Stomach (tissue), 19 donors: ENCODE measurements at places on chromosomes 1 and 21.
A peak's percentile ranks its signal among the peaks of the same experiment; 100 is the strongest.

GRCh38 chr1:167501515-167502191 is 16.7 kb downstream of the CD247 start:
- DNase-seq: no peak

DNA sequence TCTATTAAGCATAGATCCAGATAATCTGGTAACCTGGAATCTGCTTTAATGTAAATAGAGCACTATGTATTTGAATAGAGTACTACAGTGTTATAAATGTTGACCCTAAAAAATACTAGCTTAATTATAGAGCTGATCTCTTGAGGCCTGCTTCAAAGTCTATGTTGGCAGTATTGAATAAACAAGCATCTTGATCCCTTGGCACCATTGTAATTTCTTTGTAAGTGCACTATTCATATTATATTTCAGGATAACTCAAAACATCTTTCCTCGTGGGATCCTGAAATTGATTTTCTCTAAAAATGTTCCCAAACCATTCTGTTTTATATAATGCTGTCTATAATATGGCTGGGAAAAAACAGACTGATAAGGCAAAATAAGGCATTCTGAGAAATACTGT is 10.8 kb downstream of the CTTNBP2NL start:
- DNase-seq: no peak

- peak; percentile 70 for DNase-seq
These were observed 36.3 kb downstream of the DMAP1 start for GRCh38 chr1:44249543-44249942.

GRCh38 chr21:17738176-17738953 is 80.8 kb downstream of the C21orf91 start:
- peak; percentile 51 for DNase-seq

DNA sequence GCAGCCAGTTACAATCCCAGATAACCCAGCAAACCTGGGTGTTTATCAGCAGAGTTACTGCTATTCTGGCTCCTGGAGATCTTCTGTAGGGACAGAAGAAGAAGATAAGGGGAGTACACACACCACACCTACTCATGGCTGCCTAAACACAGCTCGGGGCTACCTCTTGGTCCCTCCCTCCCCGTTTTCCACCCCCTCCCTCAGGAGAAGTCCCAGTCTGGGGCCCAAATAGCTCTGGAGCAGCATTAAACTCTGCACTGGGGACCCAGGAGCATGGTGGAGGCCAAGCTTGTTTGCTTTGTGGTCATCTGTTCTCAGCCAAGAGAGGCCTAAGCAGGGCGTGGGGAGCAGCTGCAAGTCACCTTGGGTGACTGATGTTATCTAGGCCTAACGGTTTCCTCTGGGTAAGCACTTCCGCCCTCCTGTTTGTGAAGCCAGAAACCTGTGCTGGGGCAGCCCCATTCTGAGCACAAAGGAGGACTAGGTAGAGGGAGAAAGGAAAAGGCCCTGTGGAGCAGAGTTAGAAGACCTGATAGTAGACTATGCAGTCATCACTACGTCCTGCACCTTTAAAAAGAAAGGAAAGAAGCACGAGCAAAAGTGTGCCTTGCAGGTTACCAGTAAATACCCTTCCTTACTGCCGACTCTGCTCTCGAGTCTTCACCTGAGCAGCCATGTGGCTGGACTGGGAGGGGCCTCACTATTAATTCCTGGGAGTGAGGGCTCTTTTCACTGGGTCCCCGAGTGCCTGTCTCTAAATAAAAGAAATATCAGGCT is 2.0 kb upstream of the RCSD1 start:
- DNase-seq: peak; percentile 78

DNA sequence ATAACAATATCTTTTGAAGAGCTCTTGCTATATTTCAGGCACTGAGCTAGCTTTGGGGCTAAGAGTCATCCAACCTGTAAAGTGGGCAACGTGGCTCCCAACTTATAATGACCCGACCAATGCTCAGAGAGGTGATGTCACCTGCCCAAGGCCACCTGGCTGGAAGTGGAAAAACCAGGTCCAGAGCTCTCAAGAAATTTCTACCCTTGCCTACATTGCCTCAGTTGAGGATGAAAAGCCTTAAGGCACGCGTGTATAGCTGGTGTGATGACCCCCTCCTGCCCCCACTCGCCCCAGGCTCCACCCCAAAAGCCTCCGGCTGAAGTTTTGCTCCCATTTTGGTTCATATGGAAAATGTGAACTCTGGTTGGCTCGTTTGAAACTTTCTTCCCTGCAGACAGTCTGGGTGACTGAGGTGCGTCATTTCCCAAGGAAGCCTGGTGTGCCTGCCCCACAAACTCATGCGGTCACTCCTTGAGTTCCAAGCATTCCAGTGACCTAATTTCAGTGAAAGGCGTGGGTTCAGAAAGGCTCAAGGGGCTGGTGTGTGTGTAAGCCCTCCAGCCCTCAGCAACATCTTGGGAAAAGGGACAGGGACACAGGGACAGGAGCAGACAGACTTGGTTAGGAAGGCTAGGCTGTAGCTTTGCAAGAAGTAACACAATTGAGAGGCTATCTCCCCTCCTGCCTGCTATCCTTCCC is 20.5 kb downstream of the HTR1D start:
- no peak for DNase-seq

DNA sequence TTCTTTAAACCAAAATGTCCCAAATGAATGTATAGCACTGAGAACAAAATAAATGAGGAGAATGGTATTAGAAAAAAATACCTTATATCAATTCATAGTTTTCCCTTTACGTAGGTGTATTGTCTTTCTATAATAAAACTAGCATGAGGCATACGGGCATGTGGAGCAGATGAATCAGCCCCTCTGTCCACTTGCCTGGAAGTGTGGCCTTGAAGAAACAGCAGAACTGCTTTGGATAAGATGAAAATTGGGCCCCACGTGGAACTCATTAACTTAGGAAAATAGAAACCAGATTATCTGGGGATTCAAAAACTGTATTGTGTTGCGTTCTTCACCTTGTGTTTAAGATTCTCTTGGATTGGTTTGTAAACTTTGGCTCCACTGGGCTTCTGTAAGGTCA is 356.8 kb upstream of the B3GALT2 start:
- no peak for DNase-seq

DNA sequence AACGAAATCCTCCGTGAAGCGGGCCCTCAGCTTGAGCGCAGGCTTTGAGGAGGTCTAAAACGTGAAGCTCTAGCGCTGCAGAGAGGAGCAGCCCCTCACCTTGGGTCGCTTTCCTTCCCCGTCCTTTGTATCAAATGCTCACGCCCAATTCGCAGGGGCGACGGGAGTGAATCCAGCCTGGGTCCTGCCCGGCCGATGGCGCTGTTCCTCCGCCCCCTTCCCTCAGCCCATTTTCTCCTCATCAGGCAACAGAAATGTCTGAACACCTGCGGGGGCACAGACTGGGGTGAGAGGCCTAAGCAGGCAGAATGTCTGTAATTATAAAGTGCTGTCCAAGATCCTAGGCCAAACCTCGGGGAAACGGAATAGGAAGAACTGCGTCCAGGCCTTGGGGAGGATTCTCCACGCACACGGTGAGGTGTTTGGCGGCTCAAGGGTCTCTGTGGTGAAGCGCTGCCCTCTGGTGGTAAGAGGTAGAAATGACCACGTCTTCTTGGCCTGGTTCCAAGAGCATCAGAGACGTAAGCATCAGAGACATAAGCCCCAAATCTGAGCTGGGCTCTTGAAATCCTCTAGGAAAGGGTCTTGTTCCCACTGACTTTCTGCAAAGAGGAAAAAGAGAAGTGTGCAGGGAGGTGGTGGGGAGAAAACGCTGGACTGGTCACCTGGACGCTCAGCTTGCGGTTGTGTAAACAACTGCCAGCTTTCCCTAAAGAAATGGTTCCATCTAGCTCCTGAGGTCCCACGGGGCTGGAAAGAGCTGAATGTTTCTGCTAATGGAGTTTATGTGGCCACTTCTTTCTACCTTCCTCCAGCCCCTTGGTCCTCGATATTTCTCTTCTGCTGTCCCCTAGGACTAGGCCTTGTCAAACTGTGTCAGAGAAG is 92.1 kb upstream of the CD53 start:
- peak; percentile 85 for DNase-seq

DNA sequence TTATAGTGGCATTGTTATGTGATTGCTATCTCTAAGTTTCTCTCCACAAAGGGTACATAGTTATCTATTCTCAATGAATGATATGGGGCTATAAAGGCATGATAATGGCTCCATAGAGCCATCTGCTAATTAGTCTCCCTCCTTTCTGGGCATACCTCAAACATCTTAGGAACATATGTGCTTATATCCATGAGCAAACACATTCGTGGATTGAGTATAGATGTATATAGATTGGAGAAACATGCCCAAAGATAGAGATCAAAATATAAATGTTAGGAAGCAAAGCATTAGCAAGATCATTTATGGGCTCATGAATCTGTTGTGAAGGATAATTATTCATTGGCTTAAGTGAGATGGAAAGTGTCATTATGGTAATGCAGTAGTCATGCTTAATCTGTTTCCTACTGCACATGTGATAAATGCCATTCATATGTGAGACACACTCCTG is 155.8 kb upstream of the UBE2U start:
- DNase-seq: no peak

DNA sequence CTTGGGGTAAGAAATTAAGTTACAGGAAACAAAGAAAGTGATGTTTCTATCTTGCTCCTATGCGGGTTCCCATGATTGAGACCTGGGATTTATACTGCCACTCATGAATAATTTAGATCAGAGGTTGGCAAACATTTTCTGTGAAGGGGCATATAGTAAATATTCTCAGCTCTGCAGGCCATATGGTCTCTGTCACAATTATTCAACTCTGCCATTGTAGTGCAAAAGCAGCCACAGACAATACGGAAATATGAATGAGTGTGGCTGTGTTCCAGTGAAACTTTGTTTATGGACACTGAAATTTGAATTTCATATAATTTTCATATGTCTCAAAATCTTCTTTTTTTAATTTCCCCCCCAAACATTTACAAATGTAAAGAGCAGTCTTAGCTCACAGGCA is 127.2 kb downstream of the FOXD2 start:
- no peak for DNase-seq

DNA sequence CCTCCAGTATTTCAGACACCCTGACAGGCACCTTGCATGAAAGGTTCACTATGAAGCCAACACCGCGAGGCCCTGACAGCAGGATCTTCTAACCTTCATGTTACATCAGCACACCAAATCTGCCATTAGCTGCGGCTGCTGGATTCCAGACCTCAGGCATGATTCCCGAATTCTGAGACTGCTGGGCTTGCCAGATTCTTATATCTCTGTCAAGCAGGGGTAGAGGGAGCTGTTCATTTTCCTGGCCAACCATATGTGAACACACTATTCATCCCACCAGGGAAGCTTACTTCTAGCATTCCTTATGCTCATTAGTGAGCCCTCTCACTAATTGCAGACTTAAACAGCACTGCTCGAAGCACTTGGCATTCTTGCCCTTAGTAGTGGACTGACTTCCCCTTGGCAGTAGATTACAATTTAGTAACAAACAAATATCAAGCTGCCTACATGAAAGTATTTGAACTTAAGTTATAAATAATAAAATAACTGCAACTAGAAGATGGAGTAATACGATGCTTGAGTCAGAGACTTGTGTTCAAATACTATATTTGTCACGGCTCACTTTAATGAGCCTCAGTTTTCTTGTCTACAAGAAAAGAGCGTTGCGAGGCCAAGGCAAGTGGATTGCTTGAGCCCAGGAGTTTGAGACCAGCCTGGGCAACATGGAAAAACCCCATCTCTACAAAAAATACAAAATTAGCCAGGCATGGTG is 43.3 kb downstream of the NID1 start:
- DNase-seq: no peak

DNA sequence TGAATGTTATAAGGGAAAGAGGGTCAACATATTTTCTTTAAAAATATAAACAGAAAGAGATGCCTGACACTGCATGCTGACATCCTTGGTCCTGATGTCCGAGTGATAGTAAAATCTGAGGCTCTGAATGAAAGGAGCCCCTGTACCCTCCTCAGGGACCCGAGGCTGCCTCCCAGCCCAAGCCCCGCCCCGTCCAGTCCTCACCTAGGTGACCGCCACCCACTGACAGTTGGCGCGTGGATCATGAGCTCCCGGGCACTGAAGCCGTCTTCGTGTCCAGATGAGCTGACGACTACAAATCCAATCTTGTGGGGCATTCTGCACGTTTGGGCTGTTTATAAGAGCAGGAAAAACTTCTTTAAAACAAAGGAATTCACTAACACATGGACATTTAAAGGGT is 4.9 kb downstream of the CEP104 start:
- DNase-seq: no peak

GRCh38 chr1:109828756-109829505 is 65.2 kb upstream of the EPS8L3 start:
- DNase-seq: no peak

DNA sequence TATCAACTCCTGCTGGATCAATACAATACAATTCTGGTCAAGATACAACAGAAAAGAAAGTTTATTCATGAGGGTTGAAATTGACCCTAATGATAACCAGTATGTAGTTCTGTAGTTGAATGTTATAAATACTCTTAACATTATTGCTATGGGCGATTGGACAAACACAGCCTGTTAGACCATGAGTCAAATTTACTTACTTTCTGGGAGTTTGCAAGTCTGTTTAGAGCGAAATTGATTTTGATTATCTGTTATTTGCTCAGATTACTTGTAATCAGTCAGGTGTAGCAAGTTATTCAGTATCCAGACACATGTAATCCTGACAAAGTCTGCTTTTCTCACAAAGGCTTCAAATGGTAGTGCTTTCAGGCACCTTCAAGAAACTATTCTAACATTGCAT is 216.6 kb upstream of the B3GALT2 start:
- no peak for DNase-seq

- peak; percentile 2 for DNase-seq
These were observed 2.5 kb downstream of the COL6A2 start for GRCh38 chr21:46100426-46100825.

DNA sequence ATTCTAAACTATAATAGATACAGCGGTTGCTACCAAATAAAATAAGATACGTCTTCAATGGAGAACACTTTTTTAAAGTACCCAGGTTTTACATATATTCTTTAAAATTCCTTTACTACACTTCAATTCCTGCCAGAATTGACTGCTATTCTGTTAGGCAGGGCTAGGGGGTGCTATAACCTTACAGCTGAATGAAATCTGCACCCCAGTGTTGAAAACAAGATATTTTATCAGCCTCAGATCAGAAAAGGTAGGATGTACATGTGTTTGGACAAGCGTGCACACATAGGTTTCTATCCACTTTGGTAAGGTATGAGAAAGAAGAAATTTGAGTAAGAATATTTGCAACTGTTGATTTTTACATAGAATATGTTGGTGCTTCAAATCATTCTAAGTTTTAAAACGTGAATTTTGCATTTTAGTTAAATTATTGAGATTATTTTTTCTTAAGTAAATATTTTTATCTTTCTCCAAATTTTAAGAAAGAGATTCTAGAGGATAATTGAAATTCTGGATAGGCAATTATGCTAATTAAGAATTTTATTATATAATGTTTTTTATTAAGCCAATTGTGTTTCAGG is 490.8 kb upstream of the ADGRL4 start:
- DNase-seq: peak; percentile 44

- no peak for DNase-seq
These were observed 112.3 kb downstream of the CRYAA start for GRCh38 chr21:43280949-43281633.

- DNase-seq: peak; percentile 69
These were observed 18.8 kb downstream of the DHDDS start for GRCh38 chr1:26450908-26451307.

GRCh38 chr1:53547231-53547790 is 88.1 kb downstream of the DMRTB1 start:
- DNase-seq: no peak

- DNase-seq: no peak
These were observed 140.3 kb downstream of the FOXD2 start for GRCh38 chr1:47578026-47578720.
